HTR-8/SVneo (cell line): ENCODE measurements at places on chromosomes 13 and 19.

DNA sequence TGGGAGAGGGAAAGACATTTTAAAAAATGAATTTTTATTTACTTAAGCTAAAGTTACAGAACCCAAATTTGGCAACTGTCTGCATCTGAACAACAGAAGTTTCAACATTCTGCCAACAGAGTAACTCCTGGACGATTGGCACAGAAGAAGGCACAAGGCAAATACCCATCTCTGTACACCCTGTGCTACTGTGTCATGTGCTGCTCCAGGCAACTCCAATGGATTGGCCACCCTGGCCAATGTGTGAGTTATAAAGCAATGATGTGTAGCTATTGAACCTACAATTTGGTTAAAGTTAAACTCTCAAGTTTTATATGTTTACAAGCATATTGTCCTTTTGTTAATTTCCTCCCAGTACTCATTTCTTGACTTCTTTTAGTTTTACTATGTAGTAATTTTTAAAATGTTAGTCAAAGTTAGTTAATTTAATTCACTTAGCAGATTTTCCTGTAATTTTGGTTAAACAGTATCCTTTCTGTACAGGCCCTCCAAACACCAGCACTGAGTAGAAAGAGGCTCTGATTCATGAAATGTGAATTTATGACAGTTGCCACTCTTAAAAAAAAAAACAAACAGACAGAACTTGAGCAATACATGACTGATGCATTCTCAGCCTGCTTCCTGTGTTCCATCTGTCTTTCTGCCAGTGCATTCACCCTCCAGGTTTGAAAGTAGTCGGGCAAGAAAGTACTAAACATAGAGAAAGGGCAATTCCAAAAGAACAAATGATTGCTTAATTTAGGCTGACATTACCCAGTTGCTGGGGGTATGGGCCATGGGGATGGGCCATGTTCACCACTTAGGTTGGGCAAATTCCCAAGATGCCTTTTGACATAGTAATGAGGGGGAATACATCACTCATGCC, 5.9 kb downstream of the STARD13 start:
- peak; percentile 18 for DNase-seq

GRCh38 chr13:109348519-109349258, 437.7 kb downstream of the IRS2 start:
- DNase-seq: no peak

GRCh38 chr19:6720369-6721137, at the start of gene C3:
Gene C3, minus strand, starts transcription at chr19:6720650. Its CDS starts 61 bp downstream, at chr19:6720589.
- no peak for DNase-seq

DNA sequence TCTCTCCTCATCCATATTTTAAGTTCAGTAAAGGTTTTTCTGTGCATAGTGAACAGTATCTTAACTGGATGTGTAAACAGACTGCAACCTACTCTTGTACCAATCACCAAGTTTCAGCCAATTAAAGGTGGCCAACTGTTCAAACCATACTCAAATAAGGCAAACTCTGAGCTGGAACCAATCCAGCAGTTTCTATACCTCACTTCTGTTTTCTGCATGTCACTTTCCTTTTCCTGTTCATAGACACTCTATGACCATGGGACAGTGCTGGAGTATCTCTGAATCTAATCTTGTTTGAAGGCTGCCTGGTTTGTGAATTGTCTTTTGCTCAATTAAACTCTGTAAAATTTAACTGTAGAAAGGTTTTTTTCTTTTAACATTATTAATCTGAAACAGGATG, 470.3 kb upstream of the SLITRK6 start:
- no peak for DNase-seq

DNA sequence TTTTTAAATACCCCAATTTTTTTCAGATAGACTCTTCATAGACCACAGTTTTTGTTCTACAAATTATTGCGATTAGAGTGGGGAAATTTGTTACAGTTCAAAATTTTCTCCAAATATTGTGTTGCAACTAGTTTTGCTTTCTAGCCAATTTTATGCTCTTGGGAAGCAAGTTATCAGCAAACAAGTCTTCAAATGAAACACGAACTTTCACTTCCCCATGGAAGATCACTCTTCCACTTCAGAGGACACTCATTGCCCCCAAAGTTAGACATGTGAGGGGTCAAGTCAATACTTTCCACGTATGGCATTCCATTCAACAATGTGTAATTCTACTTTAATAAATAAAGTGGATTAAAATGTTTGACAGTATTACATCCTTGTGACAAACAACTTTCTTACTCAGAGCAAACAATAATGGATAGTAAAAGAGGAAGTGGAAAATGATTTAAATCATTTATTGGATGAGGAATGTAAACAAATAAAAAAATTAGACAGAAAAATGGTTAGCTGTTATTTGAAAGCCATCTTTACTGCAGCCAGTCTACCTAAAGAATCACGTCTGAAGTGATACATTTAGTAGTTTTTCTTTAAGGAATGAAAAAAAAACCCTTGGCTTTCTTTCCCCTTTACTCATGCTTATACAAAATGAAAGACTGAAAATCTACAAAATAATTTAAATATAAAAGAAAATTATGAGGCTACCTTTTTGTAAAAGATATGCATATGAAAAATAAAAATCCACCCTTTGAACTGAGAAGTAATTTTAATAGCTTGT, 41.2 kb upstream of the TNFSF11 start:
- no peak for DNase-seq

DNA sequence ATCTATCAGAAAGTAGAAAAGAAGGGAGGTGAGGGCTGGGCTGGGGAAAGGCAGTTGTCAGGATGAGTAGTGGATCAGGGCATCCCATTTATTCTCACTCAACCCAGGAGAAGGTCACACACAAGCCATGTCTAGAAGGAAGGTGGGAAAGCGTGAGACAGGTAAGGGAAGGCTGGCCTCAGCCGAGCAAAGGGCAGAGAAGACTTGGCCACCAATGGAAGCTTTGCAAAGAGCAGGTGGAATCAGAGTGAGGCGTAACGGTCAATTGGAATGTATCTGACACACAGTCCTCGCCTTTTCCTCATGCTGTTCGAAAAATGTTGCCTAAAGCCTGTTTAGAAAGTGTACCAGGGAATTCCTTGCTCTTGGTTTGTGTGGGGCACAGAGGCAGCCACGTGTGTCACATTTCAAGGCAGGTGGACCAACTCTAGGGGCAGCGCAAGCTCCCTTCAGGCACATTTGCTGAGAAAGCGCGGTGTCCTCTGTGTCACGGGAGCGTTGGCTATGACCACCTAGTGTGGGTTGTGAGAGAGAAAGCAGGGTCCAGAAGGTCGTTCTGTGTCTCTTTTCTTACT, 118.8 kb upstream of the SPATA13 start:
- DNase-seq: no peak

GRCh38 chr13:113016526-113017295, 47.7 kb downstream of the MCF2L start:
- DNase-seq: no peak

- DNase-seq: no peak
Measured at GRCh38 chr19:2675892-2676291, 26.6 kb downstream of the GNG7 start.
